ENCODE measurements at places on chromosomes 16 and 17.

DNA sequence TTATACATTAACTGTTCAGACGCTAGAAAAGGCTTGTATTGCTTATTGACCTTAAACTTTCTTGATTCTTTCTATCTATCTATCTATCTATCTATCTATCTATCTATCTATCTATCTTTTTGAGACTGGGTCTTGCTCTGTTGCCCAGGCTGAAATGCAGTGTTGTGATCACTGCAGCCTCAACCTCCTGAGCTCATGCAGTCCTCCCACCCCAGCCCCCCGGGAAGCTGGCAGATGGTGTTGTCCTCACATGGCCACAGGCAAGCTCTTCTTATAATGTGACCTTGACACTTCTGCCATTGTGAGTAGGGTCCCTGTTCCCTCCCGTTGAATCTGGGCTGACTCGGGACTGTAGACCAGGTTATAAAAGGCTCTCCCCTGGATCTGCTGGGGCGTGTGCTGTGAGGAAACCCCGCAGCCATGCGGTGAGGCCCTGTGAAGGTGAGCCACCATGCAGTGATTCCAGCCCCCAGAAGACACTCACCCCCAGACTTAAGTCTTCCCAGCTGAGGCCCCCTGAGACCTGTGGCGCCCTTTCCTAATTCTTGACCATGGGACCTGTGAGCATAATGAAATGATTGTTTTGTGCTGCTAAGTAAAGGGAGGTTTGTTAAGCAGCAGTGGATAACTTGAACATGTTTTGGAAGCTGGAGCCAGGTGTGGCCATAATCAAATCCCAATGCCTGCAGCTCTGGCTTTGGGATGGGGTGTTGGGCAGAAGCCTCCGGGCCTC lies 54.3 kb downstream of the RPTOR start:
- DNase-seq = no peak

DNA sequence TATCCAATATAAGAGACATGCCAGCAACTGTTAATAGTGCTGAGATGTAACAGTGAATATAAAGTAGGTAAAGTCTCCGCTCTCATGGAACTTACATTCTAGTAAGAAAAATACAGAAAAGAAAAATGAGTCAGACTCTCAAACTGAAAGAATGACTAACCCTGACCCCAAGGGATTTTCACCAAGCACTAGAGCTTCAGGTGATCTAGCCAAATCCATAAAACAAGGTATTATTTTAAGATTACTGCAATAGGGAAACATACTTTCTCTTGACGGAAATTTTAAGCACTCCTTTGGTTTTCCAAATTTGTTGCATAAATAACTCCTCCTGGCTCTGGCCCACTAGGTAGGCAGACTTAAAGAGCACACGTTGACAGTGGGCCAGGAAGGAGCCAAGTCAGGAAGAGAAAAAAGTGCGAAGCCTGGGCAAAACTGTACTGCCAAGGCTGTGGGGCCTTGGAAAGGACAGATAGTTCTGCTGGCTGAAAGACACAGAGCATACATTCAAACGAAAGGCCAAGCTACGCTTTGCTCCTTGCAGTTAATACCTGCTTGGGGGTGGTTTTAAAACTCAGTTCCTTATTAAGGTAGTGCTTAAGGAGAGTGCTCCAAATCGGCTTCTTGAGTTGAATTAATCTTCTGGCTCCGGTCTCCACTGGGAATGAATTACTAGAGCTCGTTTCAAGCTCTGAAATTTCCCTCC lies 1.4 kb downstream of the GOT2 start:
- no peak for DNase-seq

GRCh38 chr17:73371836-73372235 lies 60.0 kb upstream of the CDC42EP4 start:
- no peak for DNase-seq

- no peak for DNase-seq
These were observed 909 bp upstream of the ARHGAP23 start for GRCh38 chr17:38427160-38427949.

DNA sequence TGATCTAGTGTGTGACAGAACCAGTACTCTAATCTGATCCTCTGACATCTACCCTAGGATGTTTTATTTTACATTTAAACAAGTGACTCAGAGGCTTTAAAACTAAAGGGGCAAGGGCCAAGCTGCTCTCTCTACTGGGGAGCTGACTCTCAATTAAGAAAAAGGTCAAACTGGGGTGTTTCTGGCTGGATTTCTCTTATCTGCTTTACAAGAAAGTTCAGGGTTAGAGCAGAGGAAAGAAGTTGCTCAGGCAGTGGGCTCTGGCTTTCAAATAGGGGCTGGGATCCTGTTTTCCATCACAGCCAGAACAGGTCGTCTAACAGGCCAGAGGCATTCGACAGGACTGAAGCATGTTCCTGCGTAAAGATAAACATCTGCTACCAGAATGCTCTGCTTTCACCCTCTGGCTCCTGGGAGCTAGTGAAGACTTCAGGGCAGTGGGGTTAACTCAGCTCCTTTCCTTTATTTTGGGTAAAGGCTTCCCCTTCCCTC lies 8.5 kb downstream of the MMP28 start:
- DNase-seq = no peak

DNA sequence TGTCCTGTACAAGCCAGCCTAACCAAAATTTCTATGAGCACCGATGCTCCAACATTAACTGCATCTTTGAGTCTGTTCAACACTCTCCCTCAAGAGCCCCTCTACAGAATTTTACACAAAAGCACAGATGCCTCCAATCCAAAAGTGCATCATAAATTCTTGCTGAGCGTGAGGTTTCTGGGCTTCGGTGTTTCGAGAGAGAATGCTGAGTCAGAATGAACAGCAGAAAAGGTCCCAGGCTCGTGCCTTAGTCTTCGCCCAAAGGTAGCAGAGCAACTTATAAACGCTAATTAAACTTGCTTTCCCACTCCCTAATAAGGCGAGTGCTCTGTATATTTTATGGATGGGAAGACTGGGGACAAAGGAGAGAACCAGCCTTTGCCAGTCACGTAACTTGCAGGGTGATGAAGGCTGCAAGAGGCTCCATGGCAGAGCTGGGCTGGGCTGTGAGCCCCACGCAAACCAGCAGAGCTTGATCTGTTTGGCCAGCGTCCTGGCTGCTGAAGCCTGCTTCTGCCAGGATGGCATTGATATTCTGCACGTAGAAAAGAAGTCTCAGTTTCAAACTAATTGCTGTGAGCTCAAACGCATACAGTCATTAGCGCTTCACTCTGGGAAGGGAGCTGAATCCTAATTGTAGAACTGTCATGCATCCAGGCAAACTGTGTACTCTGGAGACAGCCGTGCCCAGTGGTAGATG lies 138.5 kb downstream of the DNAH9 start:
- DNase-seq = no peak

DNA sequence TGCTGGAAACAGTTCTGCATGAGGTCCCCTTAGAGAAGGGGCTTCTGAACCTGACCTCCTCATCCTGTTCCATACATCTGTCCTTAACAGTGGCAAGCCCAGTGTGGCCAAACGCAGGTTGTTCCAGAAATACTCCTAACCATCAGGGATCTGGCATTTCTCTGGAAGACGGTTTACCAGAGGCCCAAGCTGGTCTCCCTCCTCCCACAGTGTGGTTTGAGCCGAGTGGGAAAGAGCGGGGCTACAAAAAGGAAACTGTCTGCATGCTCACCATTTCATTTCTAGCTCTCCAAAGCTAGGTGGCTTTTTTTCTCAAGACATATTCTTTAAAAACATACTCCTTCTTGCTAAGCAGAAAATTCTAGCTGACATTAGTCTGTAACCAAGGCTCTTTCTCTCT lies 6.0 kb downstream of the MXRA7 start:
- no peak for DNase-seq

DNA sequence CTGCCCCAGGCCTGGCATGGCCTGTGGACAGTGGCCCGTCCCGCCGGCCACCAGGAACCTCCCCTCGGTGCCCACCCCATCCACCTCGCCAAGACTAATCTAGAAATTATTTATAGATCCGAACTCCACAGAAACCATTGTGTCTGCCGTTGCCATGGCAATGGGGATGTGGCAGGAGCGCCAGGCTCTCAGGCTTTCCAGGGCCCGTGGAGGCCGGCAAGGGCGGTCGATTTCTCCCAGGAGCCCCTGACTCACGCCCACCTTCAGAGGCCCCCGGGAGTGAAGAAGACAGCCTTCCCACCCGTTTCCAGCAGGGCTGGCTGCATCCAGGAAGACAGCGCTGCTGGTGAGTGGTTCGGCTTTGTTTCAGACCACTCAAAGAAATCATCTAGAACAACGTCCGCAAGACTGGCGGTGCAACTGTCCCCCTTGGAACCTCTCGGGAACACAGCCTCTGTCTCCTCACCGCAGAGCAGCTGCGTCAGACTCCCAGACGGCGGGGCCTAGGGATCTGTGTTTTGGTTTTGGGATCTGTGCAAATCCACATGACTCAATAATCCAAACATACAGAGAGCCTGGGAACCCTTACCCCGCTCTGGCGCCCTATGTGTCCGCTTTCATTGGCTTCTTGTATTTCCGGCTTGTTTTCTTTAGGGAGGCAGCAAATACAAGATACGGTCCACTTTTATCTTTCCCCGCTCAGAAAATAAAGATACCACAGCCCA lies 48.5 kb upstream of the ZCCHC14 start:
- no peak for DNase-seq

GRCh38 chr17:60514053-60514452 lies 12.0 kb downstream of the APPBP2 start:
- DNase-seq = no peak

DNA sequence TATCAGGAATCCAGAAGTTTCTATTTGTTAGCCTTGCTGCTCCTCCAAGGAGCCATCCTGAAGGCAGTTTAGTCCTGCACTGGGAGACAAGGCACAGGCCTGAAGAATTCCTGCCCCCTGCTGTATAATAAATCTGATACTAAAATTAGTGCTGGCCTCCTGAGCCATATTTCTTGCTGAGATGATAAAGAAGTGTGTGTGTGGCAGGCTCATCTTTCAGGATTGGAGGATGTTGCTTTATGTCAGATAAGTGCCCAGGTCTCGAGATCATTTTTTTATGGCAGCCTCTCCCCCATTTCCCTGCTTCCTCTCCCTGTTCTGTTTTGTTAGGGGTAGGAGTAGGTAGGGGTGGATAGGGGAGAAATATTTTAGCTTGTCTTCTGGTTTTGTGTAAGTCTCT lies 26.0 kb downstream of the MSI2 start:
- DNase-seq = no peak

DNA sequence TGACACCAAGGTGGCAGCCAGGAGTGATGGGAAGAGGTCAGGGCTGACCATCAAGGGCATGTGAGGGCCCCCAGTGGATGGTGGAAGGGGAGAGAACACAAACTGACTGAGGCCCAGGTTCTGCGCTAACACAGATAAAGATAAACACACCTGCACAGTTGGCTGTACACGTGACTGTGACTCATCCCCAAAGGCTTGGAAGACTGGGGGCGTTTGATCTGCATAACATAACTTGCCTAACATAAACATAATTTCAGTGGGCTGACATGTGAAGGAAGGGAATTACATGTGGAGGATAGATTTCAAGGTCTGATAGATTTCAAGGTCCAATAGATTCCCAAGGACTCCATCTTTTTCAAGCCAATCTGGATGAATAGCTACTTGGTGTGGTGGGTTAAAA lies 100.9 kb upstream of the TNRC6C start:
- no peak for DNase-seq

DNA sequence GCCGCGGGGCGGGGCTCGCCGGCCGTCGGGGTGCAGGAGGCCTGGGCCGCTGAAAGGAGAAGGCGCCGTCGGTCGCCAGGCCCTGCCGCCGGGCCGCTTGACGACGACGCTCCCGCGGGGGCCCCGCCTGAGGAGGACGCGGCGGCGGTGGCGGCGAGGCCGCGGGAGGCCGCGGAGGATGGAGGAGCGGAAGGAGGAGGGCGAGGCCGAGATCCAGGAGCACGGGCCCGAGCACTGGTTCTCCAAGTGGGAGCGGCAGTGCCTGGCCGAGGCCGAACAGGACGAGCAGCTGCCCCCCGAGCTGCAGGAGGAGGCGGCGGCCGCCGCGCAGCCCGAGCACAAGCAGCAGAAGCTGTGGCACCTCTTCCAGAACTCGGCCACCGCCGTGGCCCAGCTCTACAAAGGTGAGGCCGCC lies 430 bp downstream of the HAPSTR1 start:
- DNase-seq = peak; percentile 28

DNA sequence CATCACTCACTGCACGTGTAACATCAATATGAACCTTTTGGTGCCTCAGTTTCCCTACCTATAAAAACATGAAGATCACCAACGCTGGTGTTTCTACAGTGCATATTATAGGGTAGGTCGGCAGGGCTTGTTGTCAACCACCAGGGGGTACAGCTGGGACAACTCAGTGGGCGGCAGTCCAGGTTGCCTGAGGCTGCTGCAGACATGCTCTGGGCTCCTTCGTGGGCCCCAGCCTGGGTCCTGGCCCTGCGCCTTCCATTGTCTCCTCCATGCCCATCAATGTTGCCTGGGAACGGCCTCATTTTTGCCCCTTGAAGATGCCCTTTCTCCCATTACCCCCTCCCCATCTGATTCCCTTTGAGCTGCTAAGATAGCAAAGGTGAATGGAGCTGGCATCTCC lies 89.8 kb downstream of the GSG1L start:
- DNase-seq = no peak

- no peak for DNase-seq
These were observed 121.5 kb downstream of the PCTP start for GRCh38 chr17:55872374-55872773.

- no peak for DNase-seq
These were observed 10.2 kb downstream of the LASP1 start for GRCh38 chr17:38879878-38880665.

DNA sequence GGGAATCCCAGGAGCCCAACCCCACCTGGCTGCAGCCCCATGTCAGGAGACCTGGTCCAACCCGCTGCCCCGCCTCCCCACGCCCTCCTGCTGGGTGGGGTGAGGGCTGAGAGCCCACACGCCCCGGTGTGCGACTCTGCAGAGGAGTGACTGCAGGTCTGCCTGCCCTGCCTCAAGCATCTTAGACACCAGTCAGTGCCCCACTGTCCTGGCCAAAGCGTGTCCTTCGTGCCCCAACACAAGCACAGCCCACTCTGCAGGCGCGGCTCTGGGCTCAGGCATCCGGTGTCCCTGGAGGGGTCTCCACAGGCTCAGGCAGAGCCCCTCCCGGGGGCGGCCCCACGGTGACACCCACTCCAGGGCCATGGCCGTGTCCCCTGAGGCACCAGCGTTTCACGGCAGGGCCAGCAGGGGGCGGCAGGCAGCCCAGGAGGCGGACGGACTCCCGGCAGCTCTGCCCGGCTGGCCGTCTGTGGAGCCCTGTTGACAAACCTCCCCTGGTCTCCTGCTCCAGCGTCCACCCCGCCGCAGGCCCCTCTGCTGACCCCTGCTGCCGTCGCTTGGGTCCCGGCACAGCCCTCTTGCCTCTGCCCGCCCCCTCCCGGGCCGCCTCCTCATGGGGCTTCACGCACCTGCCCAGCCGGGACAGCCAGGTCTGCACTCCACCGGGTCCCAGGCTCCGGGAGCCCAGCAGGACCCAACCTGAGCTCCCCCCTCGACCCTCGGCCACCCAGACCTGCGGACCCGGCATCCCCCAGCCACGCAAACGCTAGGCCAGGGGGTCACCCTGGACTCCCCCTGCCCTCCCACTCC lies 8.6 kb upstream of the UBE2I start:
- peak; percentile 71 for DNase-seq

DNA sequence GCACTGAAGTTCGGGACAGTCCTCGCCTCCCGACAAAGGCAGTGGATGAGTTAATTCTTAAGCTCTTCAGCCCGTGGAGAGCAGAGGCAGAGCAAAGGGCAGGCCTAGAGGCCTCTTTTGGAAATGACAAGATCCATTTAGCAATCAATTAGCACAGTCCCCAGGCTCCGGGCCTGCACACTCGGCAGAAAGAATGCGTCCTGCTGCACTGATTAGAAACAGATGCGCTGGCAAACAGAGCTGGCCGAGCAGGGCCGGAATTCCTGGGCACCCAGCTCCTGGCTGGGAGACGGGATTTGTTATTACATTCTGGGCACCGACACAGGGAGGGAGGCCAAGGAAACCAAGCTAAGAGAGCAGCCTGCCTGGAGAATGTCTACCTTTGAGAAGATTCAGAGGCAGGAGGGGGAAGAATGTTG lies 162.9 kb downstream of the COPRS start:
- no peak for DNase-seq
